Thymus (tissue), 14 donors: ENCODE measurements at places on chromosomes 1 and 21. TPM values are rescaled to one million over a fixed set of nuclear protein-coding genes. Genes with fewer than 3 reads are reported as not detected.

GRCh38 chr1:214247501-214248041, 33.4 kb upstream of the SMYD2 start:
- no peak for DNase-seq

- DNase-seq = no peak
These were observed 46.9 kb downstream of the AJAP1 start for GRCh38 chr1:4701276-4701675.

The NTNG1 gene
- 5.1 TPM for total RNA-seq

- no peak for DNase-seq
These were observed 62.4 kb downstream of the RERE start for GRCh38 chr1:8754993-8755392.

DNA sequence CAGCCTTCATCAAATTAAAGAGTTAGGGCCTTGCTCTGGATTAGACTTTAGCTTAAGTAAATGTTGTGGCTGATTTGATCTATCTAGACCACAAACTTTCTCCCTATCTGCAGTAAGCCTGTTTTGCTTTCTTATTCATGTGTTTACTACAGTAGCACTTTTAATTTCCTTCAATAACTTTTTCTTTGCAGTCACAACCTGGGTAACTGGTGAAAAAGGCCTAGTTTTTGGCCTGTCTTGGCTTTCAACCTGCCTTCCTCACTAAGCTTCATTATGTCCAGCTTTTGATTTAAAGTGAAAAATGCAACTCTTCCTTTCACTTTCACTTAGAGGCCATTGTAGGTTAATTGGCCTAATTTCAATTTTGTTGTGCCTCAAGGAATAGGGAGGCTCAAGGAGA, 12.5 kb upstream of the LPGAT1 start:
- DNase-seq = peak; percentile 33
